ENCODE measurements at places on chromosomes 2 and 18.

- DNase-seq: no peak
These were observed 39.7 kb downstream of the RHOB start for GRCh38 chr2:20486571-20486970.

GRCh38 chr2:64220265-64220664, 76.0 kb upstream of the PELI1 start:
- no peak for DNase-seq

DNA sequence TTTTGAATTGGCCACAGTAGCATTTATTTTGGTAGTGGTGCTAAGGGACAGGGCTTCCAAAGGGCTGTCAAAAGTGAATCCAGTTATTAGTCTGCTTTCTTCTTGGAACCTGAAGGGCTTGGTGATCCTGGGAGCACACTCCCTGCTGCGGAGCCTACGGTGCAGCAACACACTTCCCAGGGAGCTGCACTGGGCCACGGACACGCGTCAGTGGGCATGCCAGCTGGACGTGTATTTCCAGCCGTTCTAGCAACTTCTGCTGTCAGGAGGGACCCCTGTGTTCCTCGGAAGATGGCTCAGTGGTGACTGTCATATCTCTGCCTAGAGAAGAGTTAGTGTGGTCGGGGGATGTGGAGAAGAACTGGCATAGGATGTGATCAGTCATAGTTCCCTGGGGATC, 204.6 kb downstream of the SOCS6 start:
- no peak for DNase-seq

DNA sequence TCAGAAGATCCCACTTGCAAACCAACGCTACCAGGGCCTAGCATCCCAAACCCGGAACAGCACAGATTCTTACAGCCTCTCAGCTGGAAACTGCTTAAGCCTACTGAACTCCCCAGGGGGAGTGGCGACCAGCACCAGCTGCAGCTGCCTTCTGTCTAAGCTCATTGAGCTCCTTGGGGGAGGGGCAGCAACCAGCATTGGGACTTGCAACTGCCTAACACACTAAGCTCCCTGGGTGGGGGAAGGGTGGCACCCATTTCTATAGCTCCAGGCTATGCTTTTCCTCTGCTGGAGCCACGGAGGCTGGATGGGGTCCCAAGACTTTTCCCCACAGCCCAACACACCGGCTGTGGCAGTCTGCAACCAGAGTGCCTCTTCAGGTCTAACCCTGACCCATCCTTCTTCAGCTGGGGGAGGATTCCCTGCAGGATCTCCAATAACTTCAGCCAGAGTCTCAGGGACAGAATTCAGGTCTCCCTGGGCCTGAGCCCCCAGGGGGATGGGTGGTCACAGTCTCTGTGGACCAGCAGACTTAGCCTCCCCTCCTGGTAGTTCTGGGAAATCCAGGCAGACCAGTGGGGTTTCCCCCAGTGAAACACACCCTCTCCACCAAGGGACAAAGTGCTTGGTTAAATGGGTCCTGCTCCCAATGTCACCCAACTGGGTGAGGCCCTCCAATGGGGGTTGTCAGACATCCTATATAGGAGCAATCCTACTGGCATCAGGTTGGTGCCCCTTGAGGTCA, 45.9 kb upstream of the ITGA4 start:
- no peak for DNase-seq

GRCh38 chr2:69686813-69687212, 43.3 kb upstream of the AAK1 start:
- DNase-seq: no peak

DNA sequence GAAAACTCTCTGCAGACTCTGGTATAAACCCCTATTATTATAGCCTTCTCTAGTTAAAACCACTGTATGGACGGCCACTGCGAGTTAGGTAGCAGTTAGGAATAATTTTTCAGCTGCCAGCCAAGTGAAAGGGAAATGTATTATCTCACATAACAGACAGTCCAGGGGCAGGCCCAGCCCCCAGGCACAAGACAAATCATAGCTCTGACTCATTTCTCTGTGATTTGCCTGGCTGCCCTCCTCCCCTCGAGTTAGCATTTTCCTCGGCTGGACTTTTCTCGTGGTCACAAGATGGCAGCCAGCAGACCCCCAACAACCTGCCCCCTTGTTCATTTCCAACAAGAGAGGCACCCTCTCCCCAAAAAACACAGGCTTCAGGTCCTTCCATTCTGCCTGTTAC, 10.5 kb downstream of the VIT start:
- no peak for DNase-seq

DNA sequence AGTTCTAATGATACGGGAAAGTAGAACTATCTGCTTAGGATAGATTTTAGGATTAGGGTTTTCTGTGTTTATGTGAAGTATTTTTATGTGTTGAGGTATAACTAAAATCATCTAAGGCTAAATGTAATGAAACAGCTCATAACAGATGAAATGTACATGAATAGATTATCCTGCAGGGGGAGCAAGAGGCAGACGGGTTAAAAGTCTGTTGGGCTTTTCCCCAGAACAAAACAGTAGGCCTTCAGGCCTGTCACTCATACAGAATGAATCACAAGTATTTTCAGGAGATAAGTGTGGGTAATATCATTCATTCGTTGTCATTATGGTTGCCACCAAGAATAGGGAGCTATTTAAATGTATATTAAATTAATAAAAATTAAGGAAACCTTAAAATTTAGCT, 107.9 kb upstream of the IL1R2 start:
- no peak for DNase-seq

- DNase-seq: no peak
These were observed 784 bp downstream of the WDR33 start for GRCh38 chr2:127810156-127810618.

DNA sequence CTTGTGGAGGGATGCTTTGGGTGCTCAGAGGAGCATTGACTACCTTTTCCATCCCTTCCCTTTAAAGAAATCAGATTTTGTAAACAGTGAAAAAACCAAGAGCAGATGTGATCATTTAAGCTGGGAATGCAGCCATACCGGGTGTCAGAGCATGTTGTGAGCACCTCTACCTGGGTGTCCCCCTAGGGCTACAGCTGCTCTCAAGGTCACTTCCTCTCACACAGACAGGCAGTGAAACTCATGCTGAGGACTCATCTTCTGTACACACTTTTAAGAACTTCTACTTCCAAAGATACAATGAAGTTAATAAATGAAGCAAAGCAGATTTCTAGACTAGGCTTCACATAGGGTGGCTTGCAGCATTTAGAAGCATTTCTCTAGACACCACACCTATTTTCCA, 48.4 kb upstream of the FRZB start:
- DNase-seq: no peak

DNA sequence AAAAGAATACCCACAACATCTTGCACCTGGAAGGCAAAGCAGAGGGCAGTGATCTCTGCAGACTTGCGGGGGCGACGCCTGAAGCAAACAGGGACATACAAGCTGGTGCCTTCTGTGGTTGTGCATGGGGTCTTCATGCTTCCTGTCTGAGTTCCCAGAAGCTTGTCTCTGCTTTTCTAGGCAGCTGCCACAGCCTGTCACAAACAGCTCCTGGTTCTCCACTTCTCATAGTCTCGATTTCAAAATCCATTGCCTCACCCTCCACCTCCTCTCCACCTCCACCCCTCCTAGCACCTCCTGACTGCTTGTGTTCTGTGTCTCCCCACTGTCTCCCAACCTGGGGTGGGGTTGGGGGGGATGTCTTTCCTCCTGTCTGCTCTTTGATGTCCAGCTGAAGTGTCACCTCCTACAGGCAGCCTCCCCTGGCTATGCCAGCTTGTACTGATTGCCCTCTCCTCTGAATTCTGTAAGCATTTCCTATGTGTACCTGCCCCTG, 1.7 kb upstream of the PROC start:
- DNase-seq: no peak

GRCh38 chr2:98717621-98718020, 13.3 kb downstream of the MGAT4A start:
- DNase-seq: no peak

GRCh38 chr2:45776160-45776955, 124.9 kb downstream of the PRKCE start:
- DNase-seq: no peak

DNA sequence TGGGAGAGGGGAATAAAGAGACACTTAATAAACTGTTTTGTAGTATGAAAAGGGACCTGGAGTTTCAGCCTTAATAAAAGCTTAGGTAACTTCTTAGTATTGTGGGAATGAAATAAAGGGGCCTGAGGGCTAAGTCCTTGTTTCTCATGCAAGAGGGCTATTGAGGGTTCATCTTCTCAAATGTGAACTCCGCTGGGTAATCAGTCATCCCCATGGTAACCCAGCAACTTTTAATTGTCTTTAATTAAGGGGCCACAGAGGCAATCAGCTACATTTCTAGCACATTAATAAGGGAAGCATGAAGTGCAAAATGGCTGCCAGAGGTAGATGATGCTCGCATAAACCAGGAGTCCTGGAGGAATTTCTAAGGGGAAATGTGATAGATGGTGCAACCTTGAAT, 1784.2 kb upstream of the CELF4 start:
- no peak for DNase-seq

DNA sequence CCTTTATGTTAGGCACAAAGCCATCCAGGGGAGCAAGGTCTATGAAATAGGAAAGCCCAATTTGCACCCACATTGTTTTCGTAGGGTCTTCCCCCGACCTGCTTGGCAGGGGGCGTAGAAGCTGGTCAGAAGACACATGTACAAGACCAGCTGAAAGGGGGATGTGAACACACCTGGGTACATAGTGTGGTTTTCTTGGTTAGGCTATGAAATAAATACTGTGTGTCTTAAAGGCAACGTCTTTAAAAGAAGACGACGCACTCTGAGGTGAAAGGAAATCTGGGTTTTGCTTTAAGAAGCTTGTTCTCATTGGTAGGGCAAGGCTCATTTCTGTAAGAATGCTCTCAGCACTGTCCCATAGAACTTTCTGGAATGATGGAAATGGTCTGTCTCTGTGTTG, 60.0 kb upstream of the KLF7 start:
- DNase-seq: no peak

- no peak for DNase-seq
These were observed 25.2 kb upstream of the ITGA6 start for GRCh38 chr2:172402198-172402597.

GRCh38 chr2:202204855-202205254, 33.5 kb downstream of the SUMO1 start:
- no peak for DNase-seq

DNA sequence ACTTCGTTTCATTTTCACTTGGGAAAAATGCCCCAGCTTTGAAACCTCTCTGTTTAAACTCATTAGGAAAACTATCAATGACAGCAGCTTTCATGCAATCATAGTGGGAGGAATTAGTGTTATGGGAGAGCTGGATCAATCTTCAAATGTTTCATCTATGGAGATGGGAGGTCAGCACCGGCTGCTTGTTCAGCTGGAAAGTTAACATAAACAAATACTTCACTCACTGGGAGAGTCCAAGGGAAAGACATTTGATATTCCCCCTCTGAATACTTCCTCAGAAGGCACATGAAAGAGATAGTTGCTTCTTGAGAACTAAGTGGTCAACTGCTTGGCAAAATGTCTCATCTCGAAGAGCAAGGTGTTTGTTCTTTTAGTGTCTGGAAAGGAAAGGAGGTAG, 7.3 kb downstream of the LYPD1 start:
- no peak for DNase-seq

DNA sequence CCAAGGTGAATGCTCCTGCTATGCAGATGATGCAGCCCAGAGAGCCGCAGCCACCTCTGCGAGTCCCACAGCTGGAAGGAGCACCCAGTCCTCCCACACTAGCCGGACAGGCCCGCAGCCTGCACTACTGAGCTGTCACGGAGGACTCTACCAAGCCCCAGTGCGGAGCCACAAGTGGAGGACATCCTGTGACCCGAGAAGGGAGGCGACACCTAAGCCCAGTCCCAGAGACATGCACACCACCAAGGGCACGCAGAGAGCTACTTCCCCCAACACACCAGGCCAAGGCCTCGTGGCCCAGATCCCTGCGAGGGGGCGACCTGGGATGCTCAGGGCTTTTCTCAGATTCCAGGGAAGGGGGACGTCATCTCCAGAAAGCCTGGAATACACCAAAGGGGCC, 12.9 kb downstream of the HS1BP3 start:
- no peak for DNase-seq

GRCh38 chr18:46418663-46419260, 238.3 kb downstream of the LOXHD1 start:
- DNase-seq: no peak

DNA sequence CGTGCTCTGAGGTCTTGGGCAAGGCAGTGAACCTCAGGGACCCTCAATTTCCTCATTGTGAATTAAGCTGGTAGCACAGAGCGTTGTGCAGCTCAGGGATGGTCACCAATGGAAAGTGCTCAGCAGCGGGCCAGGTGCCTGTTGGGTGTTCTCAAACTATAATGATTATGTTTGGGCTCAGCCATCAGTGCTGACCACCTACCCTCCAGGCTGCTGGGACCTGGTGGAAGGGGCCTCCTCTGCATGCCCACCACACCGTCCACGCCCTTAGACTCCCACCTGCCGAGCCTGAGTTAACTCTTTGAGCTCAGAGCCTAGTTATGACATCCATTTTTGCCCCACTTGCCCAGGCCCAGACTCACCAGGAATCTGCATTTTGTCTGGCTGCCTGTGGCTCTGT, 35.0 kb downstream of the GLI2 start:
- DNase-seq: no peak

- no peak for DNase-seq
These were observed 100.7 kb downstream of the DGKD start for GRCh38 chr2:233455006-233455405.

GRCh38 chr2:108853421-108853820, 66.8 kb downstream of the CCDC138 start:
- no peak for DNase-seq

GRCh38 chr2:204860274-204860673, 315.0 kb downstream of the PARD3B start:
- DNase-seq: peak; percentile 30

DNA sequence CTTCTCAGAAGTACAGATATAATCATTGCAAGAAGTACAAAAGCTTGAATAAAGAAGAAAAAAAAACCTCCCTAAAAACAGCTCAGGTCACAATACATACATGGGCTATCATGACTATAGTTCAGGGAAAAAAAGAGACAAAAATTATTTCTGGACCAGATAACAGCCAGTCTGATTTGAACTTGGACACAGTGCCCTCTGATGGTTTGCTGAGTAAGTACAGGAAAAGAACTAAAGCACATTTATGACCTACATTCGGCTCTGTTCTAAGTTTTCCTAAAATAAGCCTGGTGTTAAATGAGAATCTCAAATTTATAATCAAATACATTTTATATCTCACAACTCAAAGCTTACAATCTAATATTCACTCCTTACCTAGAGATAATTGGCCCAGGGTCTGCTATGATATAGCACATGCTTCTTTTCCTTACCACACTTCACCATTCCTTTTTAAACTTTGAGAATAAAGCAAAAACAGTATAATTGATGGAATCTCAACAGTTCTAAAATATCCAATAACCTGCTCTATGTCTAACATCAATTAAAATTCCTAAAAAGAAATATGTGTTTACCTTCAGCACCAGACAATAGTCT, 81.1 kb downstream of the RAPH1 start:
- DNase-seq: no peak

- DNase-seq: no peak
These were observed 1491.2 kb downstream of the LRP1B start for GRCh38 chr2:140639628-140640027.

GRCh38 chr2:168132389-168132788, 115.0 kb downstream of the STK39 start:
- DNase-seq: no peak

- no peak for DNase-seq
These were observed 7.6 kb downstream of the ITM2C start for GRCh38 chr2:230872151-230872967.

Data from nucleus accumbens (tissue), 56 donors.